ENCODE measurements at places on chromosomes 4 and X.

DNA sequence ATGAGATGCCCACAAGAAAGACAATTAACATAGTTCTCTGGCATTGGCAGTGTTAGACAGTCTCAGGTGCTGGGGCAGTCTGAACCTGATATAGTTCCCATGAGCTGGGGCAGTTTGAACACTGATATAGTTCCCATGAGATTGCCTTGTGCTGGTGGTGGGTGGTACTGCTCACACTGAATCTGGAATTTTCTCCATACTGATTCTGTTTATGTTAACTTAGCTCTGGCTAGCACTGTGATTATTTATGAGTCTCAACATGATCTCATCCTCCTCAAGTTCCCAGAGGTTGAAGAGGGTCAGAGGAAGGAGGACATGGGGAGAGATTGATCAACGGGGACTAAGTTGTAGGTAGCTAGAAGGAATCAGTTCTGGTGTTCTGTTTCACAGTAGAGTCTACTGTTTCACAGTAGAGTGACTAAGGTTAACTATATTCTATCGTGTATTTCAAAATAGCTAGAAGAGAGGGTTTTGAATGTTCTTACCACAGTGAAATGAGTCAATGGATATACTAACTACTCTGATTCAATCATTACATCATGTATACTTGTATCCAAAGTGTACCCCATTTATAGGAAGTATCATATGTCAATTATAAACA, 379.9 kb downstream of the ADAM29 start:
- DNase-seq = no peak

GRCh38 chr4:54050214-54050904, 14.0 kb downstream of the CHIC2 start:
- no peak for DNase-seq

DNA sequence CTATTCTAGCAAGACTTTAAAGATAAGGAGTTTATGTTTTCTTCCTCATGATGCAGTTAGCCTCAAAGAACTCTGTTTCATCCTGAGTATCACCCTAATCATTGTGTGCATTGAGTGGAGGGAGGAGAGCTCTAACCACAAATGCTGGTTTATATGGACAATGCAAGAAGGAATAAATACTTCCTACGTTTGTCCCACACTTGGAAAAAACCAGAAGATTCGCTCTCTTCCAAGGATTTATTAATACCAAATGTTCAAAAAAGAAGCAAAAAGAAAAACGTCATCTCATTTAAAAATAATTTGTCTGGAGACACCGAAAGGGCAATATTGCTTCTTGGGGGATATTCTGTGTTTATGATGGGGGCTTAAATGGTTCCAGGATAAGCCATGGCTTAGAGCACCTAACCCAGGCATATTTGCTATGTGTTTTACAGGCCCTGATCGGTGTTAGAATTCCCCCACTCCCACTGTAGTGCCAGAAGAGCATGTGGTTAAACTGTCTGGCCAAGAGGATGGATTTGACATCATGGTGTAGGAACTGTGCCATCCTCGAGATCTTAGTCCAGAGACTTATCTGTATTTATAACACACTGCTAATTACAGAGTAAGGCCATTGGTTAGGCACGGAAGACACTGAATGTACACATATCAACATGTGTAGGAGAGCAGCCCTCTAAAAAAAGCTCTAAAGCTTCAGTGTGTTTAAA, 227.2 kb downstream of the ANK2 start:
- no peak for DNase-seq

- DNase-seq = no peak
Observed at GRCh38 chr4:111943796-111944203, 201.5 kb upstream of the FAM241A start.

GRCh38 chr4:74948236-74948635, 15.3 kb downstream of the PARM1 start:
- no peak for DNase-seq

GRCh38 chr4:60759518-60760245, 440.4 kb upstream of the ADGRL3 start:
- no peak for DNase-seq

- DNase-seq = no peak
Observed at GRCh38 chrX:137695417-137695816, 129.5 kb downstream of the ZIC3 start.

DNA sequence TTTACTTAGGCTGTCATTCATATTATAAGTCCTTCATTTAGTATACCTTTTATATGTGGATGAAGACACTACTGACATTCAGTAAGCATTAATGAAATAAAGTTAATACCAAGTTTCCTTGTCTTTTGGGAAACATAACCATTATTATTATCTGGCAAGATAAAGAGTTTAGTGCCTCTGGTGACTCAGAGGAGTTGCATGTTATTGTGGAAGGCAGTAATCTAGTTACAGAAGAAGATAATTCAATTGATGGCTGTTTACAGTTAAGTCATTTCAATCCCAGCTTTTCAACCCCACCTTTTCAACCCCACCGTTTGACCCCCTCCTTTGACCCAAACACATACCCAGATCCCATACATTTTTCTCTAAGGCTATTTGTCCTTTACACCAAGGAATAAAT, 143.8 kb downstream of the FANCB start:
- no peak for DNase-seq

DNA sequence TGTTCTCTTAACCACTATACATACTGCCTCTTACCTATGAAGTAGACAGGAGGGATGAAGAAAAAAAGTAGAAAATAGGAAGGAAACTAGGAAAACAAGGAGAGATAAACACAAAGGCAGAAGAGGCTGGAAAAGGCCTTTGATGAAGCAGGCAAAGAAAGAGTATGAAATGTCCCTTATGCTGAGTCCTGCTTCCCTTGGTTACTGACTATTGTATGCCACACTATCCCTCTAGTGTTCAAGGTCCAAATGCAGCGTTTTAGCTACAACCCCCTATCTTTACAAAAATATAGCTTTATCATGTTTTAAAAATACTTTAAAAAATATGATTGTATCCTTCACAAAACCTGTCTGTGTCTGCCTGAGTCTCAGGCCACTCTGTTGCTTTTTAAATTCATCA, 233.1 kb downstream of the CAMK2D start:
- no peak for DNase-seq

DNA sequence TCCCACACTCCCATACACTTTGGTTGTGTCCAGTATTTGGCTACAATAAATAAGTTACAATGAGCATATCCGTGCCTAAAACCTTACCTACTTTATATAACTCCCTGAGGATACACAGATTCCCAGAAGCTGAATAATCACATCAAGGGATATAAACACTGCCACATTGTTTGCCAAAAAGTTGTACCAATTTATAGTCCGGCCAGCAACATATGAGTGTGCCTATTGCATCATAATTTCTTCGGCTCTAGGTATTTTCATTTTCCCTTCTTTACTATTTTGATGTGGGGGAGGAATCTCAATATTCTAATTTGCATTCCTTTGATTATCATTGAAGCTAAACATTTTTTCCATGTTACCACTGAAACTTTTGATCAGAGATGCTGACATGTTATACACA, 146.4 kb downstream of the PCDH19 start:
- DNase-seq = no peak

DNA sequence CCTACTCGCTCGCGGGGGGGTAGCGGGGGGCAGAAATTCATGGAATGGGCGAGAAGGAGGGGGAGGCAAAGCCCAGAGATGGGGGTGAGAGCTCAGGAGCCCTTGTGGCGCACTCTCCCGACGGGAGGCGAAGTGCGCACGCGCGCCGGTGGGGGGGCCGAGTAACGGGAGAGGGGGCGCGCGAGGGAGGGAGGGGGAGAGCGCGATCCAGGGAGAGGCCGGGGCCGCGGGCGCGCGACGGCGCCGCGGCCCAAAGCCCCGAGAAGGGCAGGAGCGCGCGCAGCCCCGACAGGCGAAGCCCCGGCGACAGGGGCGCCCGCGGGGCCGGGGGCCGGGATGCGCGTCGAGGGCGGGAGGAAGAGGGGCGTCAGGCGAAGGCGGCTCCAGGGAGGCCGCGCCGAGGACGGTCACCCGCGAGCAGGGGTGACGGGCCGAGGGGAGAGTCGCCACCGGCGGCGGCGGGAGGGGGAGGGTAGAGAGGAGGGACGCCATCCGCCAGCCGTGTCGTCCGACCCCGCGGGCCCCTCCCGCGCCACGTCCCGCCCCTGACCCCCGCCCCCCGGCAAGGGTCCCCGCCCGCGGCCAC, 421 bp downstream of the MECP2 start:
- DNase-seq = no peak

- DNase-seq = no peak
Observed at GRCh38 chrX:5829469-5829868, 399.2 kb downstream of the NLGN4X start.

DNA sequence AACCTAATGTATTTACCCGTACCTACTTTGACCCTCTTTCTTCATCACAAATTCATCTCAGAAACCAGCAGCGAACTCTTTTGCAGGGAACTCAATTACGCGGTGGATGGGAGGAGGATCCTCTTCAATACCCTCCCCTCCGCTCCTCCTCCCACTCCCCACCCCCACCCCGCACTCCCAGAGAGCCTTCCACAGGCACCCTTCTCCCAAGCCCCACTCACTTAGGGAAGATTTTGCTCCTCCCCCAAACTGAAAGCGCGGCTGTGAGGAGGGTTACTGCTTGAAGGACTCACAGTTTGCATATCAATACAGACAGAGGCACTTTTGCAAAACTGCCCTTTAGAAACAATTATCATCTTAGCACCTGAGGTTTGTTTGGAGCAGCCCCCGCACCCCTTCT, 960 bp upstream of the IL1RAPL1 start:
- no peak for DNase-seq

GRCh38 chr4:45327544-45327943, 601.2 kb upstream of the GNPDA2 start:
- no peak for DNase-seq

DNA sequence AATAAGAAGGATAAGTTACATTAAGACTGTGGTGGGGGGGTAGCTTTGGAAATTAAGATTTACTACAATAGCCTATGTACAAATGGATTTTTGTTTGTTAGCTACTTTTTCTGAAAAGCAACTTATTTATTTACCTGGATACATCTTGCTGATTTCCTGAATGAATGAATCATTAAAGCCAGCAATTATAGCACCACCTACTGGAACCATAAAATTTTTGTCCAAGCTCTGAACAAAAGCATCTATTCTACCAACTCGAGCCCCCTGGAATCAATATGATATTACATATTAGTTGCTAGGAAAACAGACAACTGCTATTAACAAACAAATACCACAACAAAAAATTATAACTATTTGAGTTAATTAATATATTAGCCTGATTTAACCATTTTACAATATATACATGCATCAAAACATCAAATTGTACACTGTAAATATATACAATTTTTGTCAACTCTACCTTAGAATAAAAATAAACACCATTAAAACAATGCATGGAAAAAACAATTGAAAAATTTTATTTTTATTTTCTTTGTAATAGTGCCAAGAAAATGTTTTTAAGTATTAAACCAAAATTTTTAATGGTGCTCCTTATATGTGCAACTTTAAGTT, 15.3 kb downstream of the SEPSECS start:
- DNase-seq = no peak

DNA sequence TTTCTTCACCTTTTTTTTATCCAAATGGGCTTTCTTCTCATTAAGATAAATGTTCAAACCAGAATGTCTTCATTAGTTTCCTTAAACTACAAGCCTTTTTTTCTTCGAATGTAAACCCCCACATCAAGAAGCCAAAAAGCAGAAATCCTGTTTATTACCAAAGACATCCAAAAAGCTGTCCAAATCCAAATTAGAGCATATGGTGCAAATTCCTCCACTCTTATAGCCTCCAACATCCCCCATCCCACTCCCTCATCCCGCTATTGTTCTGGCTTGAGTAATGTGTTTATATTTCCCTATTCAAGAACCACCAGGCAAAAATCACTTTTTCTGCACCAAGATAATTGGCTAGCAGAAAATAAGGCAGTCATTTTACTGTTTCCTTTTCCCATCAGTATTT, 315.1 kb upstream of the ADGRL3 start:
- DNase-seq = no peak

GRCh38 chr4:71293705-71294104, 45.1 kb upstream of the SLC4A4 start:
- DNase-seq = no peak

DNA sequence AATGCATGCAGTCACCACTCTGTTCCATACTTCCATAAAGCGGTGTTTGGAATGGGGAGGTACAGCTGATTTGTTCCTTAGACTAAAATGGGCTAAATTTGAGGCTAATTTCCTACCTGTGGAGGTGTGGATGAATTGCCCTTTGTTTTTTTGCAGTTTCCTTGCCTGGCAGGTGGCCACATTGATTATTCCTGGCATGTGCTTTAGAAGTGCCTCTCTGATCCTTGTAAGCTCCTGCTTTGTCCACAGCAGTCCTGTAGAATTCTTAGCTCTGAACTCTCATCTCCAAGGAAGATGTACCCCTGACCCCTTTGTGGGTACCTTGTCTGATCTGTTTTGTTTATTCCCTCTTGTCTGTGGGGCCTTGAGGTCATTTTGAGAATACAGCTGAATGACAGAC, 136.8 kb downstream of the ADGRL3 start:
- DNase-seq = no peak

GRCh38 chr4:55819634-55820033, at the start of gene EXOC1L:
Gene EXOC1L, plus strand, starts transcription at chr4:55819790. Its CDS starts 237 bp downstream, at chr4:55820027.
- DNase-seq = no peak

DNA sequence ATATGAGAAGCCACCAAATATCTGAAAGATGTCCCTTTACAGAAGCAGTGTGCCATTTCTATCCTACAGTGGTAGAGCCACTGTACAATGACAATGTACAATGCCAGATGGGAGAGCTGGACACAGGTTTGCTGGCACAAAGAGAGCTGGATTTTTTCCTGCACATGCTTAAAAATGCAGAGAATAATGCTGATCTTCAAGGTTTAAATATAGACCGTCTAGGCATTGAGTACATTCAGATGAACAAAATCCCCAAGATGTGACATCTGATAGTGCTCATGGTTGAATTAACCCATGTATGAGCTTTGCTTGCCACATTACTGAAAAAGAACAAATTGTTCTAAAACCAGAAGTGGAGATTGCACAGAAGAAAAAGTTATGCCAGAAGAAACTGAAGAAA, 11.7 kb downstream of the ADGRL3 start:
- DNase-seq = no peak

GRCh38 chr4:78369679-78370078, 181.9 kb upstream of the ANXA3 start:
- DNase-seq = no peak

DNA sequence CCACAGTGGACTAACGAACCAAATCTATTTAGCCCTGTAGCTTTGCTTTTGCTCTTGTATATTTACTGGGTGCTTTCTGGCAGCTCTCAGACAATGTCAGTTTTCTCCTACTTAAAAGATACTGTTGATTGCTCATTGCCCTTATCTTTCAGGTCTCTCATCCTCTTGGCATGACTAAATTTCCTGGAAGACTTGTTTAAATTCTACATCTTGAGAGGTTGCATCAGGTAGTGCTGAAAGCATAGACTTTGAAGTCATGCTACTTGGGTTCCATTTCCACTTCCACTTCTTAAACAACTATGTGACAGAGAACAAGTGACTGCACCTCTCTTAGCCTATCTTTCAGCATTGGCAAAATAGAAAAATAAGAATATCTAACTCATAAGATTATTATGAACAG, 8.4 kb downstream of the TDO2 start:
- DNase-seq = no peak

DNA sequence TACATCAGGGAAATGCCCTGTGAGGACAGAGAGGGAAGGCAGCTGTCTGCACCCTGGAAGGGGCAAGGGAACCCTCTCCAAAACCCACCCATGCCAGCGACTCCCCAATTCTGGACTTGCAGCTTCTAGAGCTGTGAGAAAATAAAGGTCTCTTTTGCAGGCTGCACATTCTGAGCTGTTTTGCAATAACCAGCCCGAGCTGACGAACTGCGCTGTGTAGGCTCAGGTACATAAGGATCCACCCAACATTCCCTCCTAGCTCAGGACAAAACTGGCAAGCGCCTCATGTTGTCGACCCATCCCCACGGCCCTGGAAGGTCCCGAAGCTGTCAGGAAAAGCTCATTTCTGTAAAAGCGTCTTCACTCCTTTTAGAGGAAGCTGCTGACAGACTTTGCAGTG, 271.8 kb downstream of the CRLF2 start:
- DNase-seq = no peak
